Stomach (tissue), 19 donors: ENCODE measurements at places on chromosomes 4 and X.

GRCh38 chrX:69133921-69134542 lies 31.2 kb downstream of the PJA1 start:
- DNase-seq = no peak

GRCh38 chr4:104795264-104795939 lies 300.7 kb upstream of the CXXC4 start:
- DNase-seq = no peak

GRCh38 chrX:147891896-147892295 lies 19.8 kb upstream of the FMR1 start:
- DNase-seq = no peak

DNA sequence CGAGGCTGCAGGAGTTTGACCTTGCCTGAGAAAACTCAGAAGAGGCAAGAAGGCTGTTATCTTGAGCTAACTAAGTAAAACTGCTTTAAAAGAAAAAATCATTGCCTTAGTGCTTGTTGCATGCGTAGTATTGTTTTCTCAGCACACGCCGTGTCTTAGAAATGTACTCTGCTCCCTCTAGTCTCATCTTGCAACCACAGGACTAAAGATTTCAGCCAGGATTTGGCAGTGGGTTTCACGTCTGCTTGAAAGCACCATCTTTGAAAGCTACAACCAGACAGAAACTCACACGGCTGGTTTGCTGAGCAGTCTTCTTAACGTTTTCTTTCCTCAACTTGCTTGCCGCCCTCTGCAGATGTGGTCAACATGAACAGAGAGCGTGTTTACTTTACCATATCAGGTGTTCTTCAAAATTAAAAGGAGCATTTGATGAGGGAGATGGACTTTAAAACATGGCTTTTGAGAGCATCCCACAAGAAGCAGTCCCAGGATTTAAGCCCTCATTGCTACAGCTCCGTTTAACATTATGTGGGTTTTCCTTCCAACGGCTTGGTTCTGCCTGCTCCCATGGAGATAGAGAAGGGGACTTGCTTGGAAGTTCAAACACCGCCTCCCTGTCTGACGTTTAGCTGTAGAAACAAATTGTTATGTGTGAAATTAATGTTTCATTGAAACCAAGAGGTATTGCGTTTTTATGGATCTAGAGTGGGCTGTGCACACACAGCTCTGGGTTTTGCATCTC lies 3.4 kb downstream of the SORCS2 start:
- DNase-seq = no peak

GRCh38 chr4:46730075-46730474 lies 179.0 kb downstream of the COX7B2 start:
- DNase-seq = no peak

- DNase-seq = no peak
These were observed 69.8 kb downstream of the MTNR1A start for GRCh38 chr4:186485561-186486062.

DNA sequence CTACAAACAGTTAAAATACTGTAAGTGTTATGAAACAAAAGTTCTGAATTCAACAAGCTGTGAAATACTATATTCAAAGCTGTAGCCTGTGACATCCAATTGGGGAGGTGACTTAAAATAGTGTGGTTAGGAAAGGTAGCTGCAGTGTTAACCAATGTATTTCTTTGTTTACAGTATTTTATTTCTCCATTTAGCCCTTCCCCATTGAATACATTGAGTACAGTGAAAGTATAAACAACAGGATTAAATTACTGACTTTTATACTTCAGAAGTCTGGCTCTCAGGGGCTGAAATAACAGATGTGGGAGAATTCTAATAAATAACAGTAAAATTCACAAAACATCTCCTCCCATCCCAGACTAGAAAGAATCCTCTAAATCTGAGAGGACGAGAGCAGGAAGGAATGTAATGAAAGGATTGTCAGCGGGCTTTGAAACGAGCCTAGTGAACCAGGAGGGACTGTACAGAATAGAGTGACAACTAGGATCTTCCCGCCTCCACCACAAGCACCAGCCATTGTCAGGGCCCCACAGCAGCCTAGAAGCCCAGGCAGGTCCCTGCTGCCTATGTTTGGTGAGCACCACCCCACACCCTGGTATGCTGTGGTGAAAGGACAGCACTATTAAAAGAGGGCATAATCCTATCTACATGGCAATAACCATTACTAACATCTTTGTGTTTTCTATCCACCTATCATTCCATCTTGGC lies 73.7 kb downstream of the SPCS3 start:
- no peak for DNase-seq

DNA sequence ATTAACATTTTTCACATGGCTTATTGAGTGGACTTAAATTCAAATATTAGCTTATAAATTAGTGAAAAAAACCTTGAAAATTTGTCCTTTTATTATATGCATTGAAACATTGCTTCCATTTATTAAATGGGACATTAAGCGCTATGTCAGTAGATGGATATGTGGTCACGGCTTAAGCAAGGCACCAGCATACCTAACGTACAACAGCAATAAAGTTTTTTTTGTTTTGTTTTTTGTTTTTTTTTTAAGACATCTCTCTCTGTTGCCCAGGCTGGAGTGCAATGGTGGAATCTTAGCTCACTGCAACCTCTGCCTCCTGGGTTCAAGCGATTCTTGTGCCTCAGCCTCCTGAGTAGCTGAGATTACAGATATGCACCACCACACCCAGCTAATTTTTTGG lies 31.6 kb downstream of the PGM2 start:
- no peak for DNase-seq

DNA sequence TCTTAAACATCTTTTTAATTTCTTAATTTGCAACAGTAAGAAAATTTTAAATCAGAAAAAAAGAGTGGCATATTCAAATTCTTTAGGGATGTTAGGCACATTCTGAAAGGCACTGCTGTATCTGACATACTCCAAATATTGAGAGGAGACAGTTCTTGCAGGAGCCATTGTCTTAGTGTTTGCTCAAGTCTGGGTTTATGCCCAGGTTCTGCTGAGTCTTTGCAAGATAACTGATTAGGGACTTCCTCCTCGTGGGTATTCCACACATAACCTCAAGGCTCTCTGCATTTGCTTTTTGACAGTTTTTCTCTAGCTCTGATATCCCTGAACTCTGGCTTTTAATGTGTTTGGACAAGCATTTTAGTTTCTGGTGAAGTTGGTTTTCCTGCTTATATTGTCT lies 52.6 kb downstream of the RPS3A start:
- DNase-seq = no peak

DNA sequence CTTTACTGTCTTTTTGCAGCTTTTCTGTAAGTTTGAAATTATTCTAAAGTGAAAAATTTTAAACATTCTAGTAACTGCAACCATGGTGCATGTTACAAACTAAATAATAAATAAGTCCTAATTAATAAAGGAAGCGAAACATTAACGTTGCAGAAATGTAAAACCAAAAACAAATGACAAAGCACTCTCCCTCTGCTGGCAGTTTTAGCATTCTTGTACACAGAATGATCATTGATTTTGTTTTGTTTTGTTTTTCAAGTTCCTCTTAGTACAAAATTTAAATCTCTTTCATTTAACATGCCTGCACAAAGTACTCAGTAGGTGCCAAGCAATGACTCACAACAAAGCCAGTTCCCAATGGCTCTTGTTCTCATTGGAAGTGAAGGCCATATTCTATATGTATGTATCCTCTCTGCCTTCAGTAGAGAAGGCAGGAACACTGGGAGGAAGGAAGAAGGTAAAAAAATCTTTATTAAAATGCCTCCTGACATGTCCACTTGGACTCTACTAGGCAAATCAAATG lies 13.7 kb upstream of the TMSB4X start:
- DNase-seq = no peak

GRCh38 chr4:8308144-8308543 lies 38.6 kb downstream of the HTRA3 start:
- DNase-seq = no peak

DNA sequence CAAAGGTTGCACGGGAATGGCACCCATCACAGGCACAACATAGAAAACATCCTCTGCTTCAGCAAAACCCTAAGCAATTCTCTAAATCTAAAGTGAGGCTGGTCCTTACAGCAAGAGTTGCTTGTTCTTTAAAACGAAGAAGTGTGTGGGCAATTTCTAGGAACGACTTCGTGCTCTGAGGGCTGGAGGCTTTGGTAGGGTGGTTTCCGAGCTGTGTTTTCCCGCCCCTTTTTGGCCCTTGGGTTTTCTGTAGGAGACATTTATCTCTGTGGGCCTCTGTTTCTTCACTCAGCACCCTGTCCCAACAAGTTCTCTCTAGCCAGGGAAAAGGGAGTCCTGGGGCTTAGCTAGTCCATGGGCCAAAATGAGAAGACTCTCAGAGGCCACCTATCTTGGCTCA lies 84.2 kb downstream of the SLC2A9 start:
- no peak for DNase-seq

- DNase-seq = no peak
These were observed 17.7 kb upstream of the STX18 start for GRCh38 chr4:4559596-4559995.

GRCh38 chr4:23068287-23068686 lies 375.6 kb downstream of the GBA3 start:
- DNase-seq = no peak

- no peak for DNase-seq
These were observed 10.2 kb upstream of the INTU start for GRCh38 chr4:127622621-127622920.

DNA sequence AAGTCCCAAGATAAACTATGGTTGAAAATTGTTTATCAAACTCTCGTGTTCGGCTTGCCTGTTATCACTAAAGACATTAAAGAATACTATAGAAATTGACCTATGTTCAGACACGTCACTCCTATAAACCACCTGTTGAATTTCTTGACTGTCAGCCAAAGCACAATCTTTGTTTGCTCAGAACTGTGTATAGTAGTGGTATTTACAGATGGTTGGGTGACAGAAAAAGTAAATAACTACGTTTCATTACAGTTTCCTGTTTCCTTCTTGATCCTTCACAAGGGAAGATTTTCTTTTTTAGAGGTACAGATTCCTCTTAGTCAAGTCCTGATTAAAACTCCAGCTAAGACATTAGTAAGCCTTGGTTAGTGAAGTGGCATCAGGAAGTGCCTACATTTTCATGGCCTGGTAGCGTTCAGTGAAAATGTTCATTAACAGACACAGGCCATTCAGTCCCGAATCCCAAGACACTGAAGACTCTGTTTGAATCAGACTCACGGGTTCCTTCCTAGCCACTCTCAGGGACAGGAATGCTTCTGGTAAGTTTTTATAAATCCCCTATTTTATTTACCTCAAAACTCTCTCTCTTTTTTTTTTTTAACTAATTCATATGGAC lies at the start of gene SMIM31:
TSS of gene SMIM31 (plus strand) at position 259 of the 616 bp plus-strand sequence. CDS start 16,313 bp downstream, outside the sequence.
- DNase-seq = no peak

DNA sequence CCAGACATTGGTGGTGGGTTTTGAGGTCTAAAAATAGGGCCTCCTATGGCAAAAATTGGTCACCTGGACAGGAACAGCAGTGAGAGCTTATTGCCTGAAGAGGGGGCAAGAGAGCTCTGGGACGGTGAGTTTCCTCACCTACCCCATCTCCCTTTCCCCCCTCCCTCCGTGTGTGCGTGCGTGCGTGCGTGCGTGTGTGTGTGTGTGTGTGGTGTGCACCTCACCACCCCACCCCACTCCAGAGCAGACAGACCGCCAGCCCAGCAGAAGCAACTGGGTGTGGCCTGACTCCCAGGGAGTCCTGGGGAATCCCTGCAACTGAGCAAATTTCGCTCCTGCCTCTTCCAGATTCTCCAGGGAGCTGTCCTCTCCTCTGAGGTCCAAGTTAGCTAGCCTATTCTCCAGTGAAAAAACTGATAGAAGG lies 44.7 kb downstream of the PRPS1 start:
- peak; percentile 77 for DNase-seq

DNA sequence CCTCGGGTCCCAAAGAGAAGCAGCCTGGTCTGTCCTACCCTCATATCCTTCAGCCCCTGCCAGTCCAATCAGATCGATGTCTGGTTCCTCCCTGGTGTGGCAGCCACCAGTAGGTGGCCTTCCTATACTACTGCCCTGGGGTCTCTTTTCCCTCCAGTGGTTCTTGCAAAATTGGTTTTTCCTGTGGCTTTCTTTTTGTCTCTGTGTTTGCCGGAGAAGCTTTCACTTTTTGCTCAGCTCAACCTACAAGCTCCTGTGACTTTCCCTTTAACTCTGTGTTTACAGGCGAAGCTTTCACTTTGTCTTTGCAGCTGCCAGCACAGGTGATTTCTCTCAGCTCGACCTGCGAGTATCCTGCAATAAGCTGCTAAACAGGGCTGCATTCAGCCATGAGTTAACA lies 46.8 kb downstream of the UGT2A3 start:
- no peak for DNase-seq

DNA sequence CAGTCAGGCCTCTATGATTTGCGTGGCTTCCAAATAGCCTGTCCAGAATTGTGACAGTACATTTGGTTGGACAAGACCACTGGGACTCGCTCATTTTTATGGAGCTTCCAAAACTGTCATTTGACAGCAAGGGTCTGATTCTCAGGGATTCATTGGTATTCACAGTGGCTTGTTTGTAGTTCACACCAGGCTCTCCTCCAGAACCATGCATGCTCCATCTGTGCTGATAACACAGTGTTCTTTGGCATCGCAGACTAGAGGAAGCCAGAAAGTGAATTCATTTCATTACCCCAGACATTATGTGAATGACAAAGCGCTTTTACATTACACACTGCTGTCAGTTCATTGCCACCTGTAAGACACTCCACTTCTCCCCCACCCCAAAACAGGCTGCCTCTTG lies 208.3 kb downstream of the ARHGAP10 start:
- DNase-seq = no peak

DNA sequence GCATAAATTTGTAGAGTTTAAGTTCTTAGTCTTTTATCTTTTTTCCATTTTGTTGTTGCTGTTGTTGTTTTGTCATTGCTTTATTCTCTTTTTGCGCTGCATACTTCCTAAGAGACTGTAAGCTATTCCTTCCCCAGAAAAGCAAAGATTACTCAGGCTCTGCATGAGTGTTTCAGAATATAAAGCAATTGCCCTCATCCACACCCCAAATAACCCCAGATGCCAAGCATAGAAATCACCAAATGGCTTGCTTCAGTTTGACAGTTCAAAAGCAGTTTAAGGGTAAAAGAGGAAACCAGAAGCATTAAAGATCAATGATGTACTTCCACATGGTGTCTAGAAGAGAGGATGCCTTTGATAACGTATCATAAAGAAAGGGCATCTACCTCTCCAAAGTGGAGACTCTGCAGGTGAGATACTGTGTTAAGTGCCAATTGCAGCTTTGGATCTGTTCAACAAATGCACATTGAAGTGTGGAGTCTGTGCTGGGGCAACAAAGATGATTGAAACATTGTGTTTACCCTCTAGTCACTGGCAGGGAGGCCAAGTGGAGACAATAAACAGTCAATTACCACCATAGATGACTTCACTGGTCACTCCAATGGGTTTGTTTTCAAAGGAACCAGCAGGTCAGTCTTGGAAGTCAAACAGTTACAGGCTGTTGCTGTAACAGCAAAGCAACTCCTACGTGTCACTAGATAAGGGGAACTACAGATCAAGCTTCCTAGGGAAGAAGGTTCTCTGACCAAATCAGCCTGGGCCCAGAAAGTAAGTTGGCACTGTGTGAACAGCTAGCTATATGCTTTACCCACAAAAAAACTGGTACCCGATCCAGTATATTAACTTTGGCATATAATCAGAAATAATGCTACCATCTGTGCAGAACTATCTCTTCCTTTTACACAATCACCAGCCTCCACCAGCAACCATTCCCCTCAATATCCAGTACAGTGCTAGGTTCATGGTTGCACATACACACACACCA lies 40.6 kb upstream of the IL21 start:
- no peak for DNase-seq

GRCh38 chr4:57042711-57043169 lies 64.0 kb downstream of the POLR2B start:
- no peak for DNase-seq
